ENCODE measurements at places on chromosomes 1 and 21.

GRCh38 chr1:228155596-228156514, 6.1 kb downstream of the GJC2 start:
- no peak for DNase-seq

DNA sequence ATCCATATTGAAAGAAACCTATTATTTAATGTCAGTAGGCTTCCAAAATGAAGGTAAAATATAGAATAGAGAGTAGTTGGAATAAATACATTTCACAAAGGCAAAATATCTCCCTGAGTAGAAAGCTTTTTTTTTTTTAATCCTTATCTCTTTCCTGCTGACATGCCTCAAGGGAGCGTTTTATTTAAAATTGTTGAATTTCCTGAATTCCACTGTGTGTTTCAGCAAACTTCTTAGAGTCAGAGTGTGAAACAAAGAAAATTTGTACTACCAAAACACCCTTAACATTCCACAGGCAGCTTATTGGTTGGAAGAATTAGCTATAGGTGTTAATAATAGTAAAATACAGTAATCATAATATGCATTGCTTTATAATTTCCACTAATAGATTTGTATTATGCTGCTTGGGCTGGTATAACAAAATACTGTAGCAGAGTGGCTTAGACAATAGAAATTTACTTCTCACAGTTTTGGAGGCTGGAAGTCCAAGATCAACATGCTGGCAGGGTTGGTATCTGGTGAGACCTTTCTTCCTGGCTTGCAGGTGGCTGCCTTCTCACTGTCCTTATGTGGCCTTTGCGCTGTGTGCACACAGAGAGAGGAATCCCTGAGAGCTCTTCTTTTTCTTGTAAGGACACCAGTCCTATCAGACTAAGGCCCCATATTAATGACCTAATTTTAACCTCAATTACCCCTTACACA, 468.4 kb upstream of the C1orf87 start:
- no peak for DNase-seq

DNA sequence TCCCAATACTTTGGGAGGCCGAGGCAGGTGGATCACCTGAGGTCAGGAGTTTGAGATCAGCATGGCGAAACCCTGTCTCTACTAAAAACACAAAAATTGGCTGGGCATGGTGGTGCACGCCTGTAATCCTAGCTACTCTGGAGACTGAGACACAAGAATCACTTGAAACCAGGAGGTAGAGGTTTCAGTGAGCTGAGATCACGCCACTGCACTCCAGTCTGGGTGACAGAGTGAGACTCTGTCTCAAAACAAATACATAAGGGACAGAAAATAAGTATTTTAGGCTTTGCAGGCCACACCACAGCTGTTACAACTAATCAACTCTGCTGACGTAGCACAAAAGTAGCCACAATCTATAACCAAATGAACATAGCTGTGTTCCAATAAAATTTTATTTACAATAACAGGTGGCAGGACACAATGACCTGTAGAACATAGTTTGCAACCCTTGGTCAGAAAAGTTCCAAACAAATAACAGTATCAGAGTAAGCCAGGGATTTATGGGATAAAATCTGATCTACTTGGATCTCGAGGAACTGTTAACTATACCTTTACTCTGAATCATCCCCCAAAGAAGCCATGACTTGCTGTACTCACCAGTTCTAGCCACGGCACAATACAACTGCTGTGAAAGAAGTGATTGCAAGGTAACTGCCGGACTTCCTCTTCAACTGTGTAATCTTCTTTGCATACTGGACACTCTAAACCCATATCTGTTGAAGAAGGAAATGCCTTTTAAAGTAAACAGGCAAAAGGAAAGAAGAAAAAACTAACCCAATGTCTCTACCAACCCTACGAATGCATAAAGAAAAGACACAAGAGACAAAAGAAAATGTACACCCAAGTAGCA, 28.3 kb downstream of the CD160 start:
- DNase-seq = no peak

GRCh38 chr1:242245255-242245654, 246.4 kb upstream of the MAP1LC3C start:
- DNase-seq = no peak

DNA sequence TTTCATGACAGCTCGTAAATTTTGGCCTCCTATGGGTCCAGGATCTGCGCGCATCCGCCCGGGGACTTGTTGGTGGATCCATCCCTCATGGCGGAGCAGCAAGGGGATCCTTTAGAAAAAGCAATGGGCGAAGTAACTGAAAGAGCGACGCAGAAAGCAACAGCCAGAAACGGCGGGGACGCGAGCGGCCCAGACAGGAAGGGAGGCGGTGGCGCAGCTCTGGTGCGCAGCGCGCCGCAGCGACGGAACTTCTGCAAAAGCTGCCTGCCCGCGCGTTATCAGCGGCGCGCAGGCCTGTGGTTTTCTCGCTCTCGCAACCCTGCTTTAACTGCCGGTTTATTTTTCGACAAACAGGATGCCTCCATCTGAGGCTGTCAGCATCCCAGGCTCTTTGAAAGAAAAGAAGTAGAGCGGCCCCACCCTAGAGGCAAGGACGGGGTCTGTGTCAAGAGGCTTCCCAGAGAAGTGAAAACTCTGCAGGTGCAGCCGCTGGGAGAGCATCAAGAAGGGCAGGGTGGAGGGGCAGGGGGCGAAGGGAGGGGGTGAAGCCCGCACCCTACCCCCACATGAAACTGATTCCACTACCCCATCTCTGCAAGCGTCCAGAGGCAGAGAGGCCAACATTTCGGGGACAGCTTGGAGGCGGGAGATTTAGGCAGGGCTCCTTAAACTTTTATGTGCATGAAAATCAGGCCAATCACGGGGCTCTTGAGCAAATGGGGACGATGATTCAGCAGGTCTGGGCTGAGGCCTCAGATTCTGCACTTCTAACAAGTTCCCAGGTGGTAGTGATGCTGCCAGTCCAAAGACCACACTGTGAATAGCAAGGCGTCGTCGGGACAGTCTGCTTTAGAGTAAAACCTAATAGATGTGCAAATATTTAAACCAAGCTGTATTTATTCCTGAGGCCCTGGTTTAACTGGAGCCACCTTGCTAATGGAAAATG, 22.2 kb downstream of the RUNX1 start:
- peak; percentile 31 for DNase-seq

- DNase-seq = no peak
Observed at GRCh38 chr21:16366207-16366606, 636.4 kb downstream of the USP25 start.

DNA sequence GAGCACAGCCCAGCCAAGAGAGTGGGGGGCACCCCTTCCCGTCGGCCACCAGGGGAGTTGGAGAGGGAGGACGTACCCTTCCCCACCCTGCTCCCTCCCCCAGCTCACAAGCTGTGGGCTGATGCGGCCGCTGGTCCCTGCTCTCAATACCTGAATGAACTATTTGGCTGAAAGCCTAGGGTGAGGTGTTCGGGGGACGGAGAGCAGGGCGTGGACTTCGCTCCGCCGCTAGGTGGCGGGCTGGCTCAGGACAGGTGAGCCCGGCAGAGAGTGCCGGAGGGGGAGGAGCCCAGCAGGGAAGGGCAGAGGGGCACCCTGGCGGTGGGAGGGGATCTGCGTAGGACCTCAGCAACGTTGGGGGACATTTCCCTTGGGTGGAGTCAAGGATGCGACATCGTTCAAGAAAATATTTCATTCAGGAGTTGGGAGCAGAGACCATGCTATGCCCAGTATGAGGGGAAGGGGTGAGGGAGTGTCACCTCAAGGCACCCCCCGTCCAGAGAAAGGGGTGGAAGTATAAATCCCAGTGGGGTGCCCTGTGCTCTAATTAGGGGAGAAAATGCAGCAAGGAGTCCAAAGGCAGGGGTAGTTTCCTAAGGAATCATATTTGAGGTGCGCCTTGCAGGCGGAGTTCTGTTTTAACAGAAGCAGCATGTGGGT, 12.0 kb upstream of the RHBG start:
- DNase-seq = peak; percentile 63

DNA sequence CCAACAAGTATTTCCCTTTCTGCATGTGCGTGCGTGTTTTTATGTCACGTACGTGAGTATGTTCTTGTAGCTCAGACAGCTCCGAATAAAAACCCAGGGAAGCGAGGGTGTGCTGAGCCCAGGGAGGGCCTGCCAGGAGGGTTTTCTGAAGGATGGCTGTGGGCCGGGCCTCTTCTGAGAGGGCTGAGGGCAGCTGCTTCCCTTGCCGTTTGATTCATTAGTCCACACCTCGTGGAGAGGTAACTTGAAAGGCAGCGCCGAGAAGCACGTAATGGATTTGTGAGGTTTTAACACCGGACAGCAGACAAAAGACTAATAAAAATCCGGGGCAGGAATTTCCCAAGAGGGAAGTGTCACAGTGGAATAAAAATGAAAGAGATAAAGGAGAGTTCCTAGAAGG, 29.5 kb downstream of the CD247 start:
- no peak for DNase-seq

- no peak for DNase-seq
Observed at GRCh38 chr21:14711287-14711686, 165.2 kb upstream of the SAMSN1 start.

GRCh38 chr1:230172016-230172537, 105.0 kb downstream of the GALNT2 start:
- DNase-seq = no peak

GRCh38 chr1:113389359-113389952, 859 bp upstream of the MAGI3 start:
- DNase-seq = no peak

DNA sequence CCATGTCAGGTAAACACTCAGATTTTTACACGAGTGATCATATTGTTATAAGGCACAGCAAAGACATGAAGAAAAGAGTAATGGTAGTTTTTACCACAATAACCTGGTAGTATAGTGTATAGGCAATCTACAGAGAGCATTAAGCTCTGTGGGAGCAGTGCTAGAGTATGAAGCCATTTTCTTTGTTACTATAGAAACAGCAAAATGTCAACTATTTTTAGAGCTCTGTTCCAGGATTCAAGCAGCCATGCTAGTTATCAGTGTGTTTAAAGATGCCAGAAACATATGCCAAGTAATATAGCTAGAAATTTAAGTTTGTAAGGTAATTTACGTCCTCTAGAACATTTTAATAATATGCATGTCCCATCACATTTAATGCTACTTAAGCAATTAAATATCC, 77.6 kb upstream of the RGS18 start:
- no peak for DNase-seq

DNA sequence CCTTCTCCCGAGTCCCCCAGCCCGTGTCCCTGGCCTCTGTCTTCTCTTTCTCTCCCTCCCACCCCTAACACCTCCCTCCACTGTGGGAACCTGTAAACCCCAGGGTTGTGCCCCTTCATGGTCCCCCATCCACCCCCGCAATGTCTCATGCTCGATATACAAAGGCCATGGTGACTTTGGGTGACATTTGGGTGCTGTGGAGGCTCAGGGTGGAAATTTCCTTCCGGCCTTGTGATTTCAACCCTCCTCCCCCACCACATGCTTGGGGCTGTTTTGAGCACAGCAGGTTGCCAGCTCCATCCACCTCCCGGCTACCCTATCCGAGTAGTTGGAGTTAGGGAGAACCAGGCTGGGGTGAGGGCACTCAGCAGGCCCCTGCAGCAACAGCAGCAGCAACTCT, 25.7 kb upstream of the VPS13D start:
- DNase-seq = no peak

DNA sequence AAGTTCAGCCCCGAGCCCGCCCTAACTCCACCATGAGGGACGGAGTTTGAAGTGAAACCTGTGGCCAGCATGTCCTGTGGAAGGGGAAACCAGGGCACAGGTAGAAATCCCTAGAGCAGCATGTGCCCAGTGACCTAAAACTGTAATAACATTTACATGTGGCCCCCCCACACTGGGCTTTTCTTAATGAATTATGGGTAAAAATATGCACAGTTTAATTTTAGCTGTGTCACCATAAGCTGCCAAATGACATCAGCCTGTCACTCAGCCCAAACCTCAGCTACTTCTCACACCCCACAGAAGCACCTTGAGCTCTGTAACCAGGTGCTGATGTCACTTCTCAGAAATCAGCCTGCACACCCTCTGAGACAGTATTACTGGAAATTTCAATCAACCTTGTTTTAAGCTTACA, 50.0 kb upstream of the SLC19A1 start:
- no peak for DNase-seq

DNA sequence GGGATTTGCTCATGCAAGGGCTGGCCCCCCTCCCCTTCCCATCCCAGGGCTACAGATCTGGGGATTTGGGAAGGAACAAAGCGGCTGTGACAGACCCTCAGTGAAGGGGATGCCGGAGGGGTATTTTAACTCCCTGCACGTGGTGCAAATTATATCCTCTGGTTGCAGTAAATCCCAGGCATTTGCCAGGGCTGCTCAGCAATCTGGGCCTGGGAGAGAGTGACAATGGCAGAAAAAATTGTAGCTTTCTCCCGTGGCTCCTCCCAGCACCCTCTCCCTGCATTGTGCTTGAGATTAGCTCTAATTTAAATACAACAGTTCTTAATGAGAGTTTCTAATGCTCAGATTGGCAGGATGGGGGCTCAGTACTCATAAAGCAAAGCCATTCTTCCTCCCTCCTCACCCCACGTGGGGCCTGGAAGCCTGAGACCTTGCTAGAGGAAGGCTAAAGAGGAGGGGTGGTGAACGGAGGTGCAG, 129.9 kb upstream of the CD34 start:
- no peak for DNase-seq

DNA sequence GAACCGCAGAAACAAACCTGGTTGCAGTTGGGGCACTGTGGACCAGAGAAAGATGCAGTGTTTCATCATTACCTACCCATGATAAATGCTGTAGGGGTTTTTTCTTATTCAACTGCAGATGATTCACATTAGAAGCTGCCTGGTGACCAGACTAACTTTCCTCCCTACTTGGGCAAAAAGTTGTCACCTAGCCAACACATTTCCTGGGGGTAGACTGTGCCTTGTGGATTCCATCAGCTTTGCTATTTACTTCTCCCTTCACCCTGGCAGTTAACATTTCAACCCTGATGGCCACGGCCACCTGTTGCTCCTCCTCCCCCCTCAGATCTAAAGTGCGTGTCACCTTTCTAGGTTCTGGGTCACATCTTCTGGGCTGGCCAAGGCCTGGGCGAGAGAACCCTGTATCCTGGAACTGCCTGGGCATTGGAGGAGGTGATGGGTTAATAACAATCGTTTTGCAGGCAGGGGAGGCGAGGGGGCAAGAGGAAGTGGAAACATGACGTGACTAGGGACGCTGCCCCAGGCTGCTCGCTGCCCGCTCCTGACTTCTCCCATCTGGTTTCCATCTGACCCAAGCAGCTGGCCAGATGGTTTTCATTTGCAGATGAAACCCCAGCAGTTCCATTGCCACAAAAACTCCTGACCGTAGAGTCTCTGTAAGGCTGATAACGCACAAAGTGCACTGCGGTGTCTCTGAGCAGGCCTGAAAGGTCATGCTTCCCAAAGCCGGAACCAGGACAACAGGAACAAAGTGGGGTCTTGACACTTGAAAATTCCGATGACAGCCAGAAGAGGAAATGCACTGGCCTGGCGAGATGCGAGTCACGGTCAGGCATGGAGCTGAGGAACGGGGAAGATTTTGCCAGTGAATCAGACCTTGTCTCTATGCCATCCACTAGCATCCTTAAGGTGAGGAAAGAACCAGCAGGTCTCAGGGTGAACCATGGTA, 36.6 kb downstream of the CAPZB start:
- peak; percentile 41 for DNase-seq

GRCh38 chr1:203539831-203540546, 46.0 kb downstream of the OPTC start:
- no peak for DNase-seq

Measured in A549 (cell line).